ENCODE measurements at places on chromosomes 16 and 17.
A peak's percentile ranks its signal among the peaks of the same experiment; 100 is the strongest.

GRCh38 chr17:39738568-39738901 is 797 bp downstream of the GRB7 start:
- peak; percentile 66 for DNase-seq

DNA sequence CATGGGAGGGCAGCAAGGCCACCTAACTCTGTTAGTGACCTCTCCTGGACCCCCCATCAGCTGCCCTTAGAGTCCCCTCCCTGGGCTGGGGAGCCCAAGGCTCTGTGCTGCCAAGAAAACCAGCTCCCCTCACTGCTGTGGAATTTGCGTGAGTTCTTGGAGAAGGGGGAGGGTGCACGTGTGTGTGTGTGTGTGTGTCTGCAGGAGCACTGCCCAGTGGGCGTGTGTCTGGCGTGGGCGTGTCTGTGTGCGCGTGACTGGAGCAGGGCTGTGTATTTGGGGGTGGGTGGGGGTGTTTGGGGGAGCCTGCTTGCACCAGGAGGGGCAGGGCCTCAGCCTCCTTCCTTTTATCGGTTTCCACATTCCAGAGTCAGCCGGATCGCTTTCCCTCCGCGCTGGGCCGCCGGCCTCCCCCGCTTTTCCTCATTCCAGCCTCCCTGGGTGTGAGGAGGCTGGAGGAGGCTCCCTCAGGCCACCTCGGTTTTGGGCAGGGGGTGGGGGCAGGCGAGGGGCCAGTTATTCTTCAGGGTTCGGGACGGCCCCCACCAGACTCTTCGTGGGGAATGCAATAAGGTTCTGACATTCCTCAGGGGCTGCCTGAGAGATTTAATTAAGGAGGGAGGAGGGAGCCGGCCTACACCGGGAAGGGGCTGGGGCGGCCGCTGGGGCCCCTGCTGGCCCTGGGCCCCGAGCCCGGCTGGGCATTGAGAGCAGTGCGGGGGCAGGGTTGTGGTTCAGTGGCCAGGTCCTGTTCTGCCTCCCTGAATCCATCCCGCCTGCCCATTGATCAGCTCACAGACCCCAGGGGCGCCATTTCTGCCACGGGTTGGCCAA is 2.5 kb downstream of the VASN start:
- DNase-seq, result no peak

- DNase-seq, result peak; percentile 9
Measured at GRCh38 chr16:3999479-4000325, 116.5 kb downstream of the ADCY9 start.

DNA sequence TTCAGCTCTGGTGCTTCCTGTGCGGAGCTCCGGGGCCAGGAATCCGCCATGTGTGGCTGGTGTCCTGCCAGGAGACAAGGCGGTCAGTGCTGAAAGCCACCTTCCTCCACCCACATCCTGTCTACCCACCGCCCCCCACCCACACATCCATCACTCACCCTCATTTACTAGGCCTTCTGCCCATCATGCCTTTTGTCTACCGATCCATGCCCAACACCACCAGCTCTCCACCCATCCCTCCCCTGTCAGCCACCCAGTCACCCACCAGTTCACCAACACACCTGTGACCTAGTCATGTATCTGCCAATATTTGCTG is 241.4 kb downstream of the KATNIP start:
- no peak for DNase-seq

- no peak for DNase-seq
Measured at GRCh38 chr17:67241719-67242341, 3.2 kb downstream of the HELZ start.

- no peak for DNase-seq
Measured at GRCh38 chr16:1911467-1912214, 6.6 kb downstream of the HS3ST6 start.

DNA sequence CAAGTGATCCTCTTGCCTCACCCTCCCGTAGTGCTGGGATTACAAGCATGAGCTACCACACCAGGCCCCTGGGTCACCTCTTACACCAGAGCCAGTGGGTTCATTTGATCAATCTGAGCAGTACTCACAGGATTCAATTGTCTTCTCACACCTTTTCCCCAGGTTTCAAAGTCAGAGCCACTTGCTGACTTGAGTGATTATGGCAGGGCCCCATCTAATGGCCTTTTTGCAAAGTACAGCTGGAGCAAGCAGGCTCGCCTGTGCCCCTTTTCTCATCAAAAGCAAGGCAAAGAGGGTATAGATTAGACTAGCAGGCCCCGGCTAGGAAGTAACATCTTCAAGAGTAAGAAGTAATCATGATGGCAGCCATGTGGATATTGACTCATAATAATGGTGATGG is 114.8 kb upstream of the NOL11 start:
- peak; percentile 68 for DNase-seq

DNA sequence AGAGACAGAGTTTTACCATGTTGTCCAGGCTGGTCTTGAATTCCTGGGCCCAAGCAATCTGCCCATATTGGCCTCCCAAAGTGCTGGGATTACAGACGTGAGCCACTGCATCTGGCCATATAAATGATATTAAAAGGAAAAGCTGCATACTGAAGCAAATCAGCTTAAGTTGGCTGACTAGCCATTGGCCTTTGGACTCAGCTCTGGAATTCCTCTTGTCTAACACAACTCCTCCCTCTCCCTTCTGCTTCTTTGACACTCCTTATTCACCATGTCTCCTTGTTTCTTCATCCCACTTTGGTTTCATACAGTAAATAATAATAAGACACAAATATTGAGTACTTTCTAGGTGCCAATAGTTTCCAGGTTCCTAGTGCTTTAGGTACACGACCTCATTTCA is 7.5 kb downstream of the KRT12 start:
- DNase-seq, result no peak

GRCh38 chr17:54784305-54784704 is 116.3 kb upstream of the TOM1L1 start:
- no peak for DNase-seq

- no peak for DNase-seq
Measured at GRCh38 chr16:14186007-14186794, 115.1 kb downstream of the MRTFB start.

DNA sequence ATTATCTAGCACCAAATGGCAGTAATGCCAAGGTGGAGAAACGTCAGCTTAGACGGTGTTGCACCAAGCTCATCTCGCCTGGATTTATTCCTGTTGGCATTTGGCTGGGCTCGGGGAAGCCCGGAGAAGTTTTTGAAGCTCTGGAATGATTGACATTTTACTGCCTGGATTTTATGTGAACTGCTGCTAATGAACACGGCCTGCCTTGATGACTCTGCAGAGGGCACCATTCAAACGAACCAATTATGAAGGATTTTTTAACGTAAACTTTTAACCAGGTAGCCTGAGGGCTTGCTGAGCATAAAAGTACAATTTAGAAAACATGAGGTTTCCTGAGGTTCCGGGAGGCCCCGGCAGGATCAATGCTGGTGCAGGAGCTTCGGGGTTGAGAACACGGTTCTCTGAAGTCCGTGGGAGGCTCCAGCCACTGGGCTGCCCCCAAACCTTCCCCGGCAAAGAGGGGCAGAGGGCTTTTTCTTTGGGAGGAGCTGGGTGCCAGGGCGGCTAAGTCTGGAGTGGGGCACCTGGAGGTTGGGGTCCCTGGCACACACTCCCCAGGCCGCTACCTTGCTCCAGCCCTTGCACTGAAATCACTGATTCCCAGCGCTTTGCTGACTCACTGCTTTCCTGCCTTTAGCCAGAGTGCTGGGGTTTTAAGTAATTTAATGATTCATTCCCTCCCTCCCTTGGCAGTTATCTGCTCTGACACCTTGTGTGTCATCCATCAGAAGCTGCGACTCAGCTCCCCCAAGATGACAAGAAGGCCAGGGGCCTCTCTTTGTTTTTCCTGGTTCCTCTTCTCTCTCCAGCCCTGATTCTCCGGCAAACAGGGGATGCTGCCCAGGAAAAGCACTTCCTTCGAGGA is 161.2 kb upstream of the IRX3 start:
- DNase-seq, result no peak

GRCh38 chr16:50940275-50940854 is 198.5 kb downstream of the CYLD start:
- DNase-seq, result no peak

DNA sequence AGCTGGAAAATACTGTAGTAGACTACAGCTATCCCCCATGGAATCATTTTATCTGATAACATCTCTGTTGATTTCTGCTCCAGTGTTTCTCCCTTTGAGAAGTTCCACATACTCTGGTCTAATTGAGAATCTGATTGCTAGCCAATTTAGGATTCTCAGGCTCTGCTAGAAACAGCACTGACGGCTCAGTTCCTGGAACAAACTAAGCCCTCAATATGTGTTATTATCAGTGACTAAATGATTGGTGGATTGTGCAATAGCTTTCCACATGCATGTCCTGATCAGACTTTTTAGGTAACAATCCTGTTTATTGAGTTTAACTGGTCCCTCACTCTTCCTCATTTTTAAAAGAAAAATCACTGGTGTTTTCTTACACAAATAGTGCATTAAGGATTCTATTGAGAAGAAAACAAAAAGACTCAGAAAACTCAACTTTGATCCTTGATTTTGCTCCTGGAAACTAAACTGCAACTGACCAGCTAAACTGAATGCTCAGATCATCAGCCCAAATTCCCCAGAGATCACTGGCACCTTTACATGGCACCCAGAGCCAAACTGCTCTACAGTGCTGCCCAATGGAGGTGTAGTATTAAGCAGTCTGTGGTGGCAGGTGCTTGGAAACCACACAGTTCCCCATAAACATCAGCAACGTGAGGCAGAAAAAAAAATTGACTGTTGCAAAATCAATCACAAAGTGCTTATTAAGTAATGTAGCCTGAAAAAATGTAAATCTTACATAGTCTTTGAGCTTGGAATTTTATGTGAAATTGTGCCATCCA is 423.7 kb downstream of the TOX3 start:
- no peak for DNase-seq

- DNase-seq, result no peak
Measured at GRCh38 chr16:65394281-65394680, 272.4 kb upstream of the CDH11 start.

DNA sequence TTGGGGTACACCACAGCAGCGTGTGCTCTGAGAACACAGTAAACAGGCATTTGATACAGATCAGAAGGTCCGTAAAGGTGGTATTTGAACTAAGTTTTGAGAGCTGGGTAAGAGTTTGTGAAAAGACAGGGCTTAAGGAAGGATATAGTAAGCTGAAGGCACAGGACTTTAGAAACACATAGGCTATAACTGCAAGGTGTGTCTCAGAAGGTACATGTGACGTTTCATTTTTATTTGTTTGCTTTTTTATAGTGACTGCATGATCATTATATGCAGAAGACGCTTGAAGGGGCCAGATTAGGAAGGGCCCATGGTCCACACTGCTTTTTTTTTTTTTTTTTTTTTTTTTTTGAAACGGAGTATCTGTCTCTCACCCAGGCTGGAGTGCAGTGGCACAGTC is 644.6 kb downstream of the WWOX start:
- DNase-seq, result no peak

DNA sequence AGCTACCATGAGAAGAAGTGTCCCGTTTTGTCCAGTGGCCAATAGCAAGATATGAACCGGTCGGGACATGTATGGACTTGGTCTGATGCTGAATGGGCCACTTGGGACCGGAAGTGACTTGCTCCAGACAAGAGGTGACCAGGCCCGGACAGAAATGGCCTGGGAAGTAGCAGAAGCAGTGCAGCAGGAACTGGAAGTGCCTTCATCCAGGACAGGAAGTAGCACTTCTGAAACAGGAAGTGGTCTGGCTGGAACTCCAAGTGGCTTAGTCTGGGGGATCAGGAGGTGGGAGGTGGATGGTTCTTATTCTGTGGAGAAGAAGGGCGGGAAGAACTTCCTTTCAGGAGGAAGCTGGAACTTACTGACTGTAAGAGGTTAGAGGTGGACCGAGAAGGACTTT is 5.3 kb downstream of the EFNB3 start:
- no peak for DNase-seq

DNA sequence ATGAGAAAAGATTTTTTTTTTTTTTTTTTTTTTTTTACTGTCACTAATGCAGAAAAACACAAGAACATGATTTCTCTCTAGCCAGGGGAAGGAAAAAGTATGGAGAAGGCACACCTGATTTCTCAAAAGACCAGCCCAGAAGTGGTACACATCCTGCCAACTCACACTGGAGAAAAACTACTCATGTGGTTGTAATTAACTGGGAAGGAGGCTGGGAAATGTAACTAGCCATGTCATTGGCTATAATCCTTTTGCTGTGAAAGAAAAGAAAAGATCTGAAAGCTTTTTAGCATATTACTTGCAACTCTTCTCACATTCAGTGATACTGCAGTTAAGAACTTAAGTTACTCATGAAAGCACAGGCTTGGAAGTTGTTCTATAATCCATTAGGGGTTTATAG is 195.9 kb upstream of the PMFBP1 start:
- no peak for DNase-seq

GRCh38 chr17:58200024-58200633 is 7.6 kb downstream of the EPX start:
- DNase-seq, result peak; percentile 57

DNA sequence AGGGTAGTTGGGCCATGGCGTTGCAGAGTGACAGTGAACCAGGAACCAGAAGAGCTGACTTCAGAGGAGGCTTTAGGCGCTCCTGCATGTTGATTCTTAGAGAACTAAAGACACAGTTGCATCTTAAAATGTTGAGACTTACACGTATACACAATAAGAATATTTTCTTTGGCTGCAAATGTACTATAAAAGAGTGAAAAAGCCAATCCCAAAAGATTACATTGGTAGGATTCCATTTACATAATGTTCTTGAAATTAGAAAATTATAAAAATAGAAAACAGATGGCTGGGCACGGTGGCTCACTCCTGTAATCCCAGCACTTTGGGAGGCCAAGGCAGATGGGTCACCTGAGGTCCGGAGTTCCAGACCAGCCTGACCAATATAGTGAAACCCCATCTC is 738.8 kb downstream of the WWOX start:
- DNase-seq, result no peak

GRCh38 chr16:11175787-11176341 is 80.1 kb downstream of the SOCS1 start:
- DNase-seq, result no peak

- DNase-seq, result no peak
Measured at GRCh38 chr17:83109793-83110645, 30.6 kb downstream of the METRNL start.

GRCh38 chr17:58677194-58677880 is 14.5 kb downstream of the TEX14 start:
- DNase-seq, result no peak

- DNase-seq, result no peak
Measured at GRCh38 chr17:57154921-57155320, 69.9 kb downstream of the AKAP1 start.

DNA sequence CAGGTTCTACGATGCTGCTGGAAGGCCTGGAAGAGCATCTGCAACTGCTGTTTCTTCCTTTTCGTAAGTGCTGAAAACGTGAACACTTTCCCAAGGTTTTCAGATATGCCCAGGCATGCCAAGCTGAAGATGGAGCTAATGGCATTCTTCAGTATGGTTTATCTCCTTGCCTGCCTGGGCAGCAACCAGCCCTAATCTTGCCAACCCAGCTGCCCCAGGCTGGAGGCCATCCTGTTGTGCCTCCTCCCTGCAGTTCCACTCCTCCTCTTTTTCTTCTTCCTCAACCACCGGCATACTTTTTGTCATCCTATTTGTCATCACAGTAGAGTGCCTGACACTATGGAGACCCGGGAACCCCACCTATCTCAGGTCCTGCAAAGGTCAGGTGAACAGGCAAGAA is 1849.3 kb downstream of the TP53TG3F start:
- no peak for DNase-seq
